Fibroblast of skin of right biceps (primary cell): ENCODE measurements at places on chromosomes 1 and 21.
A peak's percentile ranks its signal among the peaks of the same experiment; 100 is the strongest.

DNA sequence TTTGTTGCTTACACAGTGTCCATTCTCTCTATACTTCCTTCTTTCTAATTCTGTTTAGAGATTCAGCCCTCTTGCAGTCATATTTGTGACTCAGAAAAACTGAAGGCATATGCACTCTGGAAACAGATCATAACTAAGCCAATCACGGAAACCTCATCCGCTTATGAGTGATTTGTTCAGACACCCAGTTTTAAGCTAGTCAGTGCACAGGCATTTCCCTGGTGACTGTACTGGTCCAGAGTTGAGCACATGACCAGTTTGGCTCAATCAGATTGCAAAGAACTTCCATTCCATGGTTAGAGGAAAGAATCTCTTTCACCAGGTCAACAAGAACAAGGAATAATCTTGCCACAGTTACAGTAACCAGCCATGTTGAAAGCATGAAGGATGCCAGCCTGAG, 69.2 kb upstream of the SGIP1 start:
- DNase-seq: peak; percentile 99

DNA sequence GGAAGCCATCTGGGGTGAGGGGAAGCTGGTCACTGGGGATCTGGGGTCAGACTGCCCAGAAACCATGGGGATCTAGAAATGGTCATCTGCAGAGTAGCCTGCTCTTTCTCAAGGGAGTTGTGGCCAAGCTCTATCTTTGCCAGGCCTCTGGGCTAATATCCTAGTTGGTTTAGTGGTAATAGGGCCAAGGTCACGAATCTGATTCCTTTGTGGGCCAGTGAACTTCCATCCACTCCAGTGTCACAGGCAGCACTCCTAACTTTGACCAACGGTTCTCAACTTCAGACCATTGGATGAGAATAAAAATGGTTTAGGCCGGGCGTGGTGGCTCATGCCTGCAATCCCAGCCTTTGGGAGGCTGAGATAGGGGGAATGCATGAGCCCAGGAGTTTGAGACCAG, 28.1 kb upstream of the PPP2R5A start:
- DNase-seq: no peak

- no peak for DNase-seq
These were observed 133.3 kb upstream of the SLC44A3 start for GRCh38 chr1:94686882-94687281.

DNA sequence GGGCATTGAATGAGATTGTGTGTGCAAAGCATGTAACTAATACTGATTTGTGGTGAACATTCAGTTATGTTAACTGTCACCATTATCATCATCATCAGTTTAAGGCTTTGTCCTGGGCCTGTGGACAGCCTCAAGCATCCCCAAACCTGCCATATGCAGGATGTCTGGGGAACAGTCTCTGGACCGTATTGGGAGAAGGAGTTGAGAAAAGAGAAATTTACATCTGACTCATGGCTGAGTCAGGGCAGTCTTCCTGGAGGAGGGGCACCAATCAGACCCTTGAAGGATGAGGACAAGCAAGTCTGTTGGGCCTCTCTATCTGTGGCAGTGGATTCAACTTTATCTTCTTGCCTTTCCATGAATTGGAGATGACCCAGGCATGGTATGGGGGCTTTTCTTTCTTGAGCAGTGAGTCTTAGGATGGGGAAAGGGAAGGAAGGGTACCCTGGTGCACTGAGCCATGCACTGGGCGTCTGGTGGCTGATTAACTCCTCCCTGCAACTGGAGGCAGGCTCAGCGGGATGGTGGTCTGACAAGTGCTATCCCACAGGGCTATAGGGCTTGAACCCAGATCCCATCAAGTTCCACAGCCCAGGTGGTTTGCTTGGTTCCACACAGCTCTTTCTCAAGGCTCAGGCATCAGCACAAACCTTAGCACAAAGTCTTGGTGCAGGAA, 2.9 kb downstream of the PADI3 start:
- DNase-seq: peak; percentile 70

DNA sequence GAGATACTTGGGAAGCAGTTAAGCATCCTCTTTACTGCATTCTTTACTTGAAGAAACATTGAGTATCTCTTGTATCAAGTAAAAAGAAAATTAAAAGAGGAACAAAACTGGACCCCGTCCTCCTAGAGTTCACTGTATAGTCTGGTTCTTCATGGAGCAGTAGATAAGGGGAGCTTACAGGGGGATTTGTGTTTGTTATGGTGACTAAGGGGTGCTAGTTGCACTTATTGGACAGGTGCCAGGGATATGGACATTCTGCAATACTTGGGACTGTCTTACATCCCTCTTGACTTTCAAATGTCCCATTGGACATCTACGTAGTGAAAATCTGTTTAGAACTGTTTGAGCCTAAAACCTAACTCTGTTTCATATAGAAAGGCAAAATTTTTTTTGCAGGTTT, 67.2 kb downstream of the ALG14 start:
- DNase-seq: no peak

DNA sequence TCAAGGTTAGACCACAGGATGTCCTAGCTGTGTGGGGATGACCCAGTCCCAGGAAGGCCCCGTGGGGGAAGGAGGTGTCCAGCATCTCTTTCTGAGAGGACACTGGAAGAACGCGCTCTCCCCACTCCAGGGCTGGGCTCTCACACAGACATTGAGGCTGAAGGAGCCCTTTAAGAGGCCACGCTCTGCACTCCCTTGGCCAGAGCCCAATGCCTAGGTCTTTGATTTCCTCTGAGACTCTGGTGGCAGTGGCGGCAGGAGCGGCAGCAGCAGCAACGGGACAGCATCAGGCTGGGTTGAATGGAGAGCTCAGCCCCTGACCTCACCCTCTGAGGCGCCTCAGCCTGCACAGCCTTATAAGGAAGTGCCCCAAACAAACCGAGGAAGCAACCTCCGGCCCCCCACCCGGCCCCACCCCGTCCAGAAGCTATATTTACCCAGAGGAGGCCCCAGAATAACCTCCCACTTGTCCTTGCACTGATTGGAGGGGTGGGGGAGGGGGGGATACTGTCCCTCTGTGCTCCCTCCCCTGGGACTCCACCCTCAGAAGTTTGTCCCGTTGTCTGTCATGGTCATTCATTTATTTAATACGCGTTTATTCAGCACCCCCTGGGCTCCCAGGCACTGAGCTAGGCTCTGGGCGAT, 12.3 kb downstream of the NES start:
- peak; percentile 12 for DNase-seq
